ENCODE measurements at places on chromosomes 7 and 10.

DNA sequence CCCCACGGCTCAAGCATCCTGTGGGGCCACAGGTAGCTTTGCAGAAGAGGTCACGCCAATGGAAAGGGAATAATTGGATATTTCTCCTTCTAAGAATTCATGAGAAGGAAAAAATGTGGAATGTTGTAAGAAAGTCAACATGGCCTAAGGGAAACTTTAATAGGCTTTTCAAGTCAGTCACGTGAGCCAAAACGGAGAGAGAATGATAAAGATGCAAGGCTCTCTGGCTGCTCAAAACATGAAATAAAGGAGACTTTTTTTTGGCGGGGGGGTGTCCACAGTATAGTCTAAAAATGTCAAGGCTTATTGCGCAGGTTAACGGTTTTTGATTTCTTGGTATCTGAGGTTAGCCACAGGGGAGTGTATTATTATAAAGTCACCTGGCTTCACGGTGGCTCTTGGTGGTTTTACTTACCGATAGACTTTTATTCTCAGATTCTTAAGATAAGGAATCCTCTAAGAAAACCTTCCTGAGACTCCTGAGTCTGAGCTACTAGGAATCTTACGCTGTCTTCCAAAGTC is 148.1 kb downstream of the ARHGAP21 start:
- no peak for DNase-seq

DNA sequence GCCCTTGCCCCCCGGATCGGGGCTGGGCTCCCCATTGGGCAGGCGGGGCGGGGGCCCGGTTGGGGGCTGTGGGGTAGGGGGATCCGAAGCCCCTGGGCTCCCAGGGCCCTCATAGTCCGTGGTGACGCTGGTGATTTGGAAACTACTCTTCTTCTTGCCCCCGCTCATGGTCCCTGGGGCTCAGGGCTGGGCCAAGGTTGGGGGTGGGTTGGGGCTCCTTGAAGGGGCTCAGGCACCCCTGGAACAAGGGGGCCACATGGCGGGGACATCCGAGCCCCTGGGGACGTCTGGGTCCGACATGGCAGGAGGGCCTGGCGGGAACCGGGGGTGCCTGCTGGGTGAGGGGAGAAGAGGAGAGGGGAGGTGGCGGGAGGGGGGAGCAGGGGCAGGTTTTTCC is 1.1 kb downstream of the TSC22D4 start:
- no peak for DNase-seq

DNA sequence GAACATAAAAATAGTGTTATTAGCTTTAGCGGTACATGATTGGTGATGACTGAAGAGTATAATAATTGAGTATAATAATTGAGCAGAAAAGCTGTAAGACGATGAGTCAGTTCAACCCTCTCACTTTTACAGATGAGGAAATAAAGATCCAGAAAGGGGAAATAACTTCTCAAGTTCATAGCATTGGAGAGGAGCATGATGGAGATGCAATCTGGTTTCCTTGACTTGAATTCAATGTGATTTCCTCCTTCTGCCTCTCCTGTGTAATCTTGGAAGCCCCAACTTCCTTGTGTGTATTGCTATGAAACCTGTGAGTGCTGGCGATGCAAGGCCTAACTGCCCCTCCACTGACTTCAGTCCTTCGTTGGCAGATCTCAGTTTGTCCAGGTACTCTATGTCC is 265.1 kb downstream of the LRMDA start:
- no peak for DNase-seq

DNA sequence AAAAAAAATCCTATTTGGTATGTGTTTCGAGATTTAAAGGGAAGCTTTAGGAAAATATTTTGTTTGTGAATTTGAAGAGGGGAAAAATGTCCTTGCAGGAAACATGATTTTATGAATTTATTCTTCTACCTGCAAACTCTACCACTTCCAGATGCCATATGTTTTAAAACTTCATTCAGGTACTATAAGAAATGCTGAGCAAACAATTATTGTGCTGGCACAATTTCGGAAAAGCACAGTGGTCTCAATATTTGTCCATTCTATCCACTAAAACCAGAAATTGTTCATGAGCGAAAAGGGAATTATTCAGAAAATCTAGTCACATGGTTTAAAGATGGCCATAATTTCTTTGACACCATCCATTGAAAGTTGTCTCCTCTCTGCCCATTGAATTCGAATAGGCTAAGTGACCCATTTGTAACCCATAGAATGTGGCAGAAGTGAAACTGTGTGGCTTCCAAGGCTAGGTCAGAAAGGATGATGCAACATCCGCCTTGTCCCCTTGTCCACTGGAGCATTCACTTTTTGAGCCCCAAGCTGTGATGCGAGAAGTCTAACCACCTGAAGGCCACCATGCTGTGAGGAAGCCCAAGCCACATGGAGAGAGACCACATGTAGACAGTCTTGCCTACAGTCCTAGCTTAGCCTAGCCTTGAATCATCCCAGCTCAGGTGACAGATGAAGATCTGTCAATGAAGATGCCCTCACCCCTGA is 189.8 kb upstream of the PRKCQ start:
- DNase-seq: no peak

DNA sequence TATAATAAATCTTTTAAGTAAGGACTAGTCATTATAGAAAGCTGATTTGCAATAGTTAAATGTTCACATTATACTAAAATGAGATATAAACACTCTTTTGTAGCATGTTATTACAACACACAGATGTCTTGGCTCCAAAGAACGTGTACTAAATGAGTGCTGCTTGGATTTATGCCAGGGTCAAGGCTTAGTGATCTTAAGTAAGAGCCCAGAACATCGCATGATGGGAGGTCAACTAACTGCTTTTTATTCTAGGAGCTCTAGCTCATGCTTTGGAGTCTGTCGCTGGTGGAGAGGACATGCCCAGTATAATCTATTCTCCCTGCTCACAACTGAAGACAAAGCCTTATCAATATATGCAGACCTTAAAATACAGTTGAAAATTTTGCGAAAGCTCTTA is 315.1 kb downstream of the BBS9 start:
- peak; percentile 37 for DNase-seq

DNA sequence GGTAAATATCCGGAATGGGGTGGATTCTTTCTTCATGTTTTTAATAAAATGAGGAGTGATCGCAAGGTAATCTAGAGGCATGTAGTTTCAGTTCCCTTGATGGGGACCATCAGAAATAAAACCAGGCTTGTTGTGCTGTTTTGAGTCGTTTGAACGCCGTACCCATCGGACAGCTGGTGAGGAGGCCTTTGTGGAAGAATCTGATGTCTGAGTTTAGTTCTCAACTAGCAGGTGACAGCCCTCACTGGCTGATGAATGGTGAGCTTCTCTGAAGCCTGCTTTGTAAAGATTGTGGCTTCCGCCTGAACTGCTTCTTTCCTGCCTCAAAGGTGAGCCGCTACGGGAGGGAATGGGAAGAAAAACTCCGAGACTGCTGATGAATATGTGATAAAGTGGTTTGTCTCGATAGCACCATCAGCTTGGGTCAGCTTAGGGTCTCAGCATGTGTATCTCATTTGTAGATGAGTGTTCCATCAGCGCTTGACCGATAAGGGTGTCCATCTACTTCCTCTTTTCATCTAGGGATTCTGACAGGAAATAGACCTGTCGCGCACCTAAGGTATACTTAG is 977 bp downstream of the TMEM248 start:
- no peak for DNase-seq

GRCh38 chr7:45140827-45141226 is 16.8 kb upstream of the RAMP3 start:
- no peak for DNase-seq

GRCh38 chr7:3092468-3092867 is 48.8 kb upstream of the CARD11 start:
- peak; percentile 11 for DNase-seq

DNA sequence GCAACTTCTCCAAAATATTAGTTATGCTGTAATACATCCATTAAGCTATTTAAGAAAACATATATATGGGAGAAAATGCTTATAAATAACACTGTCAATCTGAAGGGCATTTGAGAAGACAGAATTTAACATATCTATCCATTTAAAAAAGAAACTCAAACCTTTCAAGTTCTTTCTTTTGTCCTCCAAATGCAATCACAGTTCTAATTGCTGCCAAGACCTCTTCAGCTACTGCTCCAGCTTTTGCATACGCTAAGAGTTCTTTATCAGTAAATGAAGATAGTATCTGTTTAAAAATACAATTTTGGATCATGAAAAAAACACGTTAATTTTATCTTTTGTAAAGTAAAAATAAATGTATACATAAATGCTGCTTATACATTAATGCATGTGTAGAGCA is 39.6 kb downstream of the ABCB1 start:
- no peak for DNase-seq

DNA sequence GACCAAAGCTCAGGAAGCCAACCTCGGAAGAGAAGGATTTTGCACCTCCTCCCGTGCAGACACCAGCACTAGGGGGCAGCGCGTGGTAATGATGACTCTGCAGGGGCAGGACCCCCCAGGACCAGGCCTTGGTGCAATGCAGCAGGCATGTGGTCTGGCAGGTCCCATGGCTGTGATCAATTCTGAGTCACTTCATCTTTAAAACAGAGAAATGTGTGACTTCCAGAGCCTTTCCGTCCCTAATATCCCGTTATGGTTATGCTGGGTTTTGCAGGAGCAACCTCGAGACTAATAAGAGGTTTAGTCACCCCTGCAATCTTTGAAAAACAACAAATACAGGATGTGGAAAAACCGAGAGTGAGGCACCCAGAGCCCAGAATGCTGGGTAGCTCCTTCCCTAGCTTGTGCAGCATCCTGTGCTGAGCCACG is 30.2 kb upstream of the GJD4 start:
- no peak for DNase-seq

DNA sequence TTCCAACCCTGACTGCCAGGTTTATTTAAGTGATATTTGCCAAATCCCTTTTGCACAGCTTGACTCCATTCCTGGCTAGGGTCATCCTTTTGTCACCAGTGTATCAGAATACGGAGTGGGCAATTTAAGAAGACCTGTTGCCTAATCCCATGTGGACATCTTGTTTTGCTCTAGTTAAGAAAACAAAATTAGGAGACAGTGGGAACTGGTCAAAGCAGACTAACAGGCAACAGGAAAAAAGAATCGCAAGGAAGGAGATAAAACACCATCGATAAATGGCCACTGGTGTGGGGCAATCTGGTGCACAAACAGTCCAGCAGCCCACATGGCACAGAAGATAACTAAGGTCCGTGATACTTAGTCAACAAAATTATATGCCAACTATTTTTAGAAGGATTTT is 21.4 kb downstream of the KDM7A start:
- no peak for DNase-seq

GRCh38 chr10:70962686-70963085 is 74.3 kb upstream of the PCBD1 start:
- no peak for DNase-seq

GRCh38 chr10:47350671-47351640 is 2.8 kb downstream of the RBP3 start:
- no peak for DNase-seq

- DNase-seq: no peak
Observed at GRCh38 chr7:130990178-130990832, 256.3 kb upstream of the KLF14 start.

DNA sequence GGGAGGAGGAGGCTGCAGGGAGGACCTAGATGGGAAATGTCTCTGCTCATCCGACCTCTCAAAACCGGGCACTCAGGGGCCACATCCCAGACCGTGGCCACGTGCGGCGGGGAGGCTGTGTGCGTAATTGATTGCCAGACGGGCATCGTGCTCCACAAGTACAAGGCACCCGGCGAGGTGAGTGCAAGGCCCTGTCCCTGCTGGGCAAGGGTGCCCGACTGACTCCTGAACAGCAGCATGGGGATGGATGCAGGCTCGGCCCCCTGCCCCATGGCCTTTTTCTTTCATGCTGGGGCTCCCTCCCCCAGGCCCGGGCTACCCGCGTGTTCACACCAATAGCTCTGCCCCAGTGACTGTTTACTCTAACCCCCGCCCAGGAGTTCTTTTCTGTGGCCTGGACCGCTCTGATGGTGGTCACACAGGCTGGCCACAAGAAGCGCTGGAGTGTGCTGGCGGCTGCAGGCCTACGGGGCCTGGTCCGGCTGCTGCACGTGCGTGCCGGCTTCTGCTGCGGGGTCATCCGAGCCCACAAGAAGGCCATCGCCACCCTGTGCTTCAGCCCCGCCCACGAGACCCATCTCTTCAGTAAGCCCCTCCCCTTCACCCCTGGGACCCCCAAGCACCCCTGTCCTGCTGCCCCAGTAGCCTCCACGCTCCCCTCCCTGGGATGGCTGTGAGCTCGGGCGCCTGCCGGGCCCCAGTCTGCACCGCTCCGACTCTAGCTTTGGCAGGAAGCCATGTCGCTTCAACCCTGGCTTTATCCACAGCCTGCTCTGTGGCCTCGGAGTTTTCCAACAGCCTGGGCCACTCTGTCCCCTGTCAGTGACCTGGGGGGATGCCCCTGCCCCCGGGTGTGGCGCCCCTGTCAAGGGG is 3.9 kb downstream of the LRWD1 start:
- no peak for DNase-seq

DNA sequence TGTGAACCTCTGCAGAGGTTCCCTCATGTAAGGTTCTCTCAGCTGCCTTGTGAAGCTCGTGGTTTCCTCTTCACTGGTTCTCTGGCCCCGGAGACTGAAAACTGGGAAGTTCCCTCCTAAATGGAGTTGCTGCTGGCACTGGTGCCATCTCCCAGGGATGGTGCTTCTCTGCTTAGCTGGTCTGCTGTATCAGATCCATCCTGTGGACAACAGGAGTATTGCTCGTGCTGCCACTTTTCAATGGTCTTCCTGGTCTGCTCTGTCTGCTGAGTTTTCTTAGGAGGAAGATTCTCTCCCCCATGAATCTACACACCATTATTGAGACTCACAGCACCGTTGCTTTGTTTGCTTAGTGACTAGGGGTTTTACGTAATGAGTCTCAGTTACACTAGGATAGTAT is 247.8 kb downstream of the OTUD1 start:
- no peak for DNase-seq

- no peak for DNase-seq
Observed at GRCh38 chr10:84184517-84184916, 9.8 kb upstream of the CDHR1 start.

- DNase-seq: no peak
Observed at GRCh38 chr7:141675436-141676215, 26.3 kb downstream of the DENND11 start.

DNA sequence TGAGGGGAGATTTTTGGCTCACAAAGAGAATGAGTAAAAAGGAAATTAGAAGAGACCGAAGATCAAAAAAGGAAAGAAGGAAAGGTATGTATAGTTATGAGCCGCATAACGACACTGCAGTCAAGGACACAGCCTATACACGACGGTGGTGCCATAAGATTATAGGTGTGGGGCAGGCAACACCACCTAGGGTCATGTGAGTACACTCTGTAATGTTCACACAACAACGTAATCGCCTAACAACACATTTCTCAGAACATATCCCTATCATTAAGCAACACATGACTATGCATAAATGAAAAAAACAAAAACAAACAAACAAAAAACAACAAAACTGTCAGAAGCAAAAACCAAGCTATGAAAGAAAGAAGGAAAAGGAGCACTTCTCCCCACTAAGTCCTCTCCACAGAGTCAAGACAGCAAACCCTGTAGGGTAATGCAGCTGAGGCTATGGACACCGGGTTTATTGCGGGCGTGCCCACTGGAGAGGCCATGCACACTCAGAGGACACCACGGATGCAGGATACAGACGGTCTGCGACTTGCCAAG is 45.1 kb downstream of the PIP4K2A start:
- DNase-seq: no peak
